ENCODE measurements at places on chromosomes 5 and 9. TPM values are rescaled to one million over a fixed set of nuclear protein-coding genes. Genes with fewer than 3 reads are reported as not detected.

GRCh38 chr9:137294091-137294680, 7.9 kb downstream of the NRARP start:
- peak; percentile 87 for DNase-seq
- no peak overlapping the region for H3K4me3 ChIP-seq
- H3K27me3 ChIP-seq: no peaks in the 10 kb centered on the region
- H3K36me3 ChIP-seq: no peaks in the 10 kb centered on the region

Gene MOB3B
- 0.45 TPM for total RNA-seq

Gene ZNF608
- 12.8 TPM for total RNA-seq

Gene SPINK13
- not detected for total RNA-seq

DNA sequence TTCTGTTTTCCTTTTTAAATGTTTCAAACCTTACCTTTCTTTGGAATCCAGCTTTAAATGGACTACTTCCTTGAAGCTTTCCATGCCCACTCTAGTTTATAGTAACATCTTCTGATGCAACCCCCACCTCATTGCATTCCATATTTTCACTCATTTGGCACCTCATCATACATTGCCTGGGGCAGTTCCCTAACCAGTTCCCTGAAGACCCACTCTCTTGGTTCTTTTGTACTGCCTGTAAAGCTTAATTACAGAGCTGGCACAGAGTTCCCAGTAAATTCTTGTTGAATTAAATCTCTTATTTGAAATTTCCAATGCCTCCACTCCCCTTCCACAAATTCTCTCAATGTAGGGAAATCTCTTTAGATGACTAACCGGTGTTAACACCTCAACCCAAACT, 257.2 kb downstream of the ARRDC3 start:
- no peaks in the 10 kb centered on the region for H3K4me1 ChIP-seq
- no peak for DNase-seq
- no peaks in the 10 kb centered on the region for H3K27me3 ChIP-seq
- H3K4me3 ChIP-seq: no peak overlapping the region
- H3K36me3 ChIP-seq: no peaks in the 10 kb centered on the region

Gene C5orf52
- not detected for total RNA-seq

Gene SPRY4
- total RNA-seq: 0.26 TPM

DNA sequence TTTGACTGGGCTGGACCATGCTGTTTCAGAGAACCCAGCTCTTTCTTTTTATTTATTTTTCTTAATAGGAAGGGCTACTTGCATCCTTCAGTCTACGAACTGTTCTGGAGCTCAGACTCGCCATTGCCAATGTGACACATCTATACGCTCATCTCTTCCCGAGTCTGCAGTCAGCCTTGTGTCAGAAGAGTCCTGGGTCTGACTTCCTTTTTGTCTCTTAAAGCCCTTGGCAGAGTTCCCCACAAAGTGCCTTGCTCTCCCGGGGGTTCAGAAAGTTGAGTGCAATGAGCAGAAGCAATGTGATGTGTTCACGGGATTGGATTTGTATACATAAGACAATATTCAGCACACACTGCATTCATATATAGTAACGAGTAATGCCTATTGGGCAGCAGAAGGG, 140.4 kb downstream of the ATPSCKMT start:
- DNase-seq: no peak
- no peak overlapping the region for H3K4me3 ChIP-seq
- no peak overlapping the region for H3K27ac ChIP-seq
- no peaks in the 10 kb centered on the region for H3K36me3 ChIP-seq
- H3K4me1 ChIP-seq: no peaks in the 10 kb centered on the region

DNA sequence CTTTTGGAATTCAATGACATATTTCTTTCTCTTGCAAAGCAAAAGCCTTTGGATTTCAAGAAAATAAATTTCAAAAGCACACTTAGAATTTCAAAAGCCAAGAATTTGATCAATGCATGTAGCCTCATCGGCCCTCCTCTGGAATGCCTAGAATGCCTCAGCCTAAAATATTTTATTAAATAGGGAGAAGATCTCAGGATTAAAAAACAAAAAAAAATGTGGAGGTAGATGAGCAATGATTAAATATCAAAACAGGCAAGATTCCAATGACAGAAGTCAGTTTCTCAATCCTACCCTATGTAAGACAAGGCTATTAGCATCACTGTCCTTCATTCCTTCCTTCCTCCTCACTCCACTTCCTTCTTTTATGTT, 169.0 kb downstream of the CDH6 start:
- no peak for DNase-seq
- H3K4me1 ChIP-seq: no peaks in the 10 kb centered on the region
- H3K27ac ChIP-seq: no peak overlapping the region
- H3K36me3 ChIP-seq: no peaks in the 10 kb centered on the region
- H3K27me3 ChIP-seq: no peaks in the 10 kb centered on the region

DNA sequence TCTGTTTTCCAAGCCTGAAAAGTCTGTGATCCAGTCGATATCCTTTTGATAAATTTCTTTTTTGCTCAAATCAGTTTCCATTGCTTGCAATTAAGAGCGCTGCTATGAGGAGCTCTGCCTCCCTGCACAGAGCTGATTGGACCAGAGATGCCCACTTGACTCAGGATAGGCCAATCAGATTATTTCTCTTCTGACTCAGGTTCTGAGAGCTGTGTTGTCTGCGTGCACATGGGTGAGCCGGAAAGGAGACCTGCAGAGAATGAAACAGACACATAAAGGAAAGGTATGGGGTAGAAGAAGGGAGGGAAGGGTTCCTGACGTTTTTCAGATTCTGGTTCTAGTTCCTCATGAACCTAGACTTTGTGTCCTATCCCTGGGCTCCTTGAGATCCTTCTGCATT, 15.8 kb upstream of the FABP6 start:
- no peaks in the 10 kb centered on the region for H3K36me3 ChIP-seq
- H3K27me3 ChIP-seq: no peaks in the 10 kb centered on the region
- DNase-seq: peak; percentile 73
- H3K27ac ChIP-seq: no peak overlapping the region
- no peak overlapping the region for H3K4me3 ChIP-seq
- no peaks in the 10 kb centered on the region for H3K4me1 ChIP-seq

DNA sequence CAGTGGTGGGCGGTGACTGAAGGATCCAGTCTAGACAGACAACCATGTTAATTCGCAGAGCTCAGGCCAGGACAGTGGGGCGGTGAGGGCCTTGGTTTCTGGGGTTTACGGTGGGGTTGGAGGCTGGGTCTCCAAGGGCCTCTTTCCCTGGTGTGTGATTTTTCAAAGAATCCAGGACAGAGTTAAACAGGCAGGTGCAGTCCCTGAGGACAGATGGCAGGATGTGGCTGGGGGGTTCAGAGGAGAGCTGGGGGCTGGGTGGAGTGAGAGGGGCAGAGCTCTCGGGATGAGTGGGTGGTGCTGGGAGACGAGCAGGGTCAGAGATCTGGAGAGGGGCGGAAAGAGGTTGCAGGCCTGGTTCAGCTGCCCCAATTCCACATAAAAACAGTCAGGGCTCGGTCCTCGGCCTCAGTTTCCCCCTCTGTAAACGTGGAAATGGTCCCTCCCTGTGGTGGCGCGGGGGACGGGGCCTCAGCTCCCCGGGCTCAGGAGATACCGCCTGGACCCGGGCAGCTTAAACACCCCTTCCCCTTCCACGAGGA, 145.9 kb downstream of the GAPVD1 start:
- H3K27ac ChIP-seq: no peak overlapping the region
- DNase-seq: no peak
- peaks cover 5% of the 10 kb centered on the region for H3K4me1 ChIP-seq

Gene CDKN2B
- total RNA-seq: 4.3 TPM

Gene IFNA2
- not detected for total RNA-seq

DNA sequence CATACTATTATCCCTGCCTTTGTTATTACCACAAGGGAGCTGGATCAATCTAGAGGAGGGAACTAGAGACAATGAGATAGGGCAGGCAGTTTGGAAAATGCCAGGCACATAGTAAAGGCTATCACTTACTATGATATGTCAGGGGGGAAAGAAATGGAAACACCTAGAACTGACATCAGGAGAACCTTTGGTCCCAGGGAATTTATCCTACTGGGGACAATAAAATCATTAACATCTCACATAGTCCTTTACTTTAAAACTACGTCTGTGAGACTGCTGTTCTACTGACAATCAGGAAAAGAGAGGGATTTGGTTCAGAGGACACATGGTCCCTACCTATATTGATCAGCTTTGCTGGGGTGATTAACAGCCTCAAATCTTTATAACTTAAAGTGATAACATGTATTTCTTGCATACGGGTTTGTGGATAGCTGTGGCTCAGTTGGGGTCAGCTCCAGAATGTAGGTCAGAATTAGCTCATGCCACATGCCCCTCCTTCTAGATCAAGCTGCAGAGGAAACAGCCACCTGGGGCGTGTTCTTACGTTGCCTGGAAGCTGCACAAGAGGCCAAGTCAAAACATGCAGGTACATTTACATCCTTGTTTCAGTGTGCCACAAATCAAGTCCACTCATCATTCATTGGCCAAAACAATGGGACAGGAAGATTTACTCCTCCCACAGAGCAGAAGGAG, 43.9 kb upstream of the ALDOB start:
- H3K27me3 ChIP-seq: no peaks in the 10 kb centered on the region
- no peaks in the 10 kb centered on the region for H3K4me1 ChIP-seq
- no peak overlapping the region for H3K27ac ChIP-seq
- H3K4me3 ChIP-seq: no peak overlapping the region
- H3K36me3 ChIP-seq: no peaks in the 10 kb centered on the region
- DNase-seq: no peak

- no peak within 1 kb of the TSS for H3K27ac ChIP-seq
- peaks cover 39% of the 10 kb centered on the region for H3K4me1 ChIP-seq
- H3K36me3 ChIP-seq: no peaks in the 10 kb centered on the region
- peak; percentile 97 for DNase-seq
Measured at GRCh38 chr5:132490484-132491367, at the start of gene IRF1. Gene IRF1 (minus strand): TSS chr5:132490773. CDS start chr5:132489478, 1,295 bp downstream.

GRCh38 chr9:74783408-74783807, 104.3 kb downstream of the TRPM6 start:
- H3K4me3 ChIP-seq: no peak overlapping the region
- H3K36me3 ChIP-seq: no peaks in the 10 kb centered on the region
- H3K27ac ChIP-seq: no peak overlapping the region
- H3K27me3 ChIP-seq: no peaks in the 10 kb centered on the region
- no peaks in the 10 kb centered on the region for H3K4me1 ChIP-seq

- H3K4me3 ChIP-seq: no peak overlapping the region
- H3K4me1 ChIP-seq: peaks cover 3% of the 10 kb centered on the region
- no peak for DNase-seq
- H3K27me3 ChIP-seq: no peaks in the 10 kb centered on the region
- H3K27ac ChIP-seq: no peak overlapping the region
Measured at GRCh38 chr5:36396640-36397039, 94.9 kb upstream of the RANBP3L start.

Gene SLC22A4
- total RNA-seq: not detected

DNA sequence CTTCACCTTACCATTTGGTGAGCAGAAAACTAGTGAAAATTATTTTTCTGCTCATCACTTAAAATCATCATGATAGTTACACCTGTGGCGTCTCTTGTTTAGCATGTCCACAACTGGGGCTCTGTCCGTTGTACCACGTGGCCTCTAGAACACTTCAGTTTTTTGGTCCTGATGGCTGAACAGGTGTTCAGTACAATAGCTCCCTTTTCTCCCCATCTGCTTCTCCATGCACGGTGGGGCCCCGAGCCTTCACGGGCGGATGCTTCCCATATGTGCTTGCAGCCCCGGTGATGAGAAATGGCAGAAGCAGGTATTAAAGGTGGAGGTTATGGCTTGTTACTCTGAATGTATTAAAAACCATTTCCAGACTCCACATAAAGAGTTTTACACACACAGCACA, 304.1 kb downstream of the CWC27 start:
- no peaks in the 10 kb centered on the region for H3K27me3 ChIP-seq
- H3K27ac ChIP-seq: no peak overlapping the region
- no peak overlapping the region for H3K4me3 ChIP-seq
- no peak for DNase-seq
- peaks cover 17% of the 10 kb centered on the region for H3K4me1 ChIP-seq
